ENCODE measurements at places on chromosomes 5 and 9.

- no peak for DNase-seq
Observed at GRCh38 chr5:17381932-17382331, 116.1 kb upstream of the TAF11L2 start.

DNA sequence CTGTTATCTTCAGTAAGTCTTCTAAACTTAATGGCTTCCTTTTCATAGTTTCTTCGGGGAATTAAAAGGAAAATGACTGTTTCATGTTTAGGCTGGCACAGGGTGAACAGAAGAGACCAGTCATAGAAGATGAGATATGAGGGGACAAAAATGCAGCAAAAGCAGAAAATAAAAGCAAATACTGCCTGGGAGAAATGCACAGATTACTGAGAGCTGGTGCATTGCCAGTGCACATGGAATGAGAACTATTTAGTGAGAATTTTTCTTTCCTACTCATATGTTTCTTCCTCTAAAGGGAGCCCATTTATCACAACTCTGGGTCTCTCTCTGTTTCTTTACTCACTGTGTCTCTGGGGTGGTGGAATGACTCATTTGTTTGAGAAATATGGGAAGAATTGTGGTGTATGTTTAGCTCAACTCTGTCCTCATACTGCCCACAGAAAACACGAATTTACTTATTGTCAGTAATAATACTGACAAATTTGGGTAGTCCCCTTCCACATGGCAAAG, 25.9 kb upstream of the ANKRD55 start:
- DNase-seq = peak; percentile 17

GRCh38 chr9:34387239-34387638, 10.5 kb upstream of the MYORG start:
- no peak for DNase-seq

- peak; percentile 53 for DNase-seq
Observed at GRCh38 chr9:117487555-117488175, 72.8 kb upstream of the ASTN2 start.

- DNase-seq = no peak
Observed at GRCh38 chr5:37272511-37272910, 23.3 kb upstream of the CPLANE1 start.

DNA sequence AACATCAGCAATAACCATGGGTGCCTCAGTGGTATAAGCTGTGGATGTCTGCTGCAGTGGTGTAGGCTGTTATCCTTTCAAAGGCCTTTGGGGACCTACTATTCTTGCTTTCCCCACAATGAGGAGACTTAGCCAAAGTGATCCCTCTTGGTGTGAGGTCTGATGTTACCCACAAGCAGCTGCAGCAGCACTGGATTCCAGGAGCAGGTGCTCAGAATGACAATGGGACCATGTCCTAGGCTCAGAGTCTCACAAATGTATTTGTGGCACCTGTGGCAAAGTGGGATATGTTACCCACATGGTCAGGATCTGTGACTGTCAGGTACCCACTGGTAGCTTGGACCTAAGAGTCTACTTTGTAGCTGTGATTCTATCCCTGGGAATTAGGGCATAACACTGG, 70.4 kb downstream of the RNF130 start:
- DNase-seq = no peak

DNA sequence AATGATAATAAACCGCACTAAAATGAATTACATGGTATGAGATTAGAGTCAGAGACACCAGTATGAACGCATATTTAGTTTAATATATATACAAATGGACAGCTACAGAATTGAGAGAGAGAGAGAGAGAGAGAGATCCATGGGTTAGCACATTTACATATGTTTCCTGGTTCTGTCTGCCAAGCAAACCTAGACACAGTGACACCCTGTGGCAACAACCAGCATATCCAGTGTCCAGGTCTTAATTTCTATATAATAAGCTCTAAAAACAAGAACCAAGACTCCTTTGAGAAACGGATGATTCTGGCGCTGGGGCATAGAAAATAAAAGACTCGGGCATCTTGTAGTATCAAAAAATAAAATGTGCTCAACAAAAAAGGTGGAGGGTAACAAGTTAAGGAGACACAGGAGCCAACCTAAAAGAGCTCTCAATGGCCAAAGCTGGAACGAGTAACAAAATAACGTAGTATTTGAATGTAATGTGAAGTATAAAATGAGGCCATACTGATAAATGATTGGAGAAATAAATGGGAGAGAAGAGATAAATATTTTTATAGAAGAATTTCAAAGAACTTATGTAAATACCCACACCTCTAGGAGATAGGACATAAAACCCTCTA, 84.5 kb downstream of the RFX3 start:
- no peak for DNase-seq

GRCh38 chr5:81914696-81915095, 57.1 kb upstream of the ATG10 start:
- no peak for DNase-seq

GRCh38 chr9:85001925-85002324, 332.4 kb downstream of the NTRK2 start:
- no peak for DNase-seq

DNA sequence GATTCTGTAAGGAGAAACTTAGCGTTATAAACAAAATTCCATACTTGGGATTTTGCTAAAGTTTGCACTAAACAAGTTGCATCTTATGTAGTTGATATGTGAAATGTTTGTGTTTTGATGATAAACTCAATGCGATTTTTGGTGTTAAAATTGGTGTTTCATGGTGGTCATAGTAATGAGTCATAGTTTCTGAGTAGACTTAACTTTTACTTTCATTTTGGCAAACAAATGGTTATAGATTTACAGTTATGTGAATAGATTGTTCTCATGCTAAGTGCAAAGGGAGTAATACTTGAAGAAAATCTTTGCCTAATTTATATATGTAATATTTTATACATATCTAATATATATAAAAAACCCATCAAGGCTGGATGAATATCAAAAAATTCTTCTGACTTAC, 107.3 kb upstream of the ELAVL2 start:
- no peak for DNase-seq

GRCh38 chr9:4206718-4207117, 93.2 kb downstream of the GLIS3 start:
- DNase-seq = no peak

- DNase-seq = no peak
Observed at GRCh38 chr9:95920017-95920416, 44.5 kb downstream of the ERCC6L2 start.

GRCh38 chr5:17087035-17087434, 130.4 kb upstream of the BASP1 start:
- DNase-seq = no peak

DNA sequence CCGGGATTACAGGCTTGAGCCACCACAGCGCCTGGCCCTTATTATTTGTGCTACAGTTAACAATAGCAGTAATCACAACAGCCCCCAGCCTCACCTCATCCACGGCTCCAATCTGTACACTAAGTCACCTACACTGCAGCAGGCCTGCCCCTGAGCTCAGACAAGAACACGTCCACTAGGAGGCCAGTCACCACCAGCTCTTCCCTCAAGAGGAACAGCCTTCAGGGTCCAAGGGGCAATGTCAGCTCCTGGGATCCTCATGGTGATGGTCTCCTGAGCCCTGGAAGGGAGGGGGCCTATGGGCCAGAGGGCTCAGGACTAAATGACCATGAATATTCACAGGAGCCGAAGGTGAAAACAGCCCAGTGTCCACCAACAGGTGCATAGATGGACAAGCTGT, 67.7 kb downstream of the VAV2 start:
- DNase-seq = no peak

GRCh38 chr5:127367946-127368465, 77.4 kb downstream of the MEGF10 start:
- DNase-seq = no peak

- DNase-seq = no peak
Observed at GRCh38 chr5:35313291-35313690, 83.0 kb upstream of the PRLR start.

DNA sequence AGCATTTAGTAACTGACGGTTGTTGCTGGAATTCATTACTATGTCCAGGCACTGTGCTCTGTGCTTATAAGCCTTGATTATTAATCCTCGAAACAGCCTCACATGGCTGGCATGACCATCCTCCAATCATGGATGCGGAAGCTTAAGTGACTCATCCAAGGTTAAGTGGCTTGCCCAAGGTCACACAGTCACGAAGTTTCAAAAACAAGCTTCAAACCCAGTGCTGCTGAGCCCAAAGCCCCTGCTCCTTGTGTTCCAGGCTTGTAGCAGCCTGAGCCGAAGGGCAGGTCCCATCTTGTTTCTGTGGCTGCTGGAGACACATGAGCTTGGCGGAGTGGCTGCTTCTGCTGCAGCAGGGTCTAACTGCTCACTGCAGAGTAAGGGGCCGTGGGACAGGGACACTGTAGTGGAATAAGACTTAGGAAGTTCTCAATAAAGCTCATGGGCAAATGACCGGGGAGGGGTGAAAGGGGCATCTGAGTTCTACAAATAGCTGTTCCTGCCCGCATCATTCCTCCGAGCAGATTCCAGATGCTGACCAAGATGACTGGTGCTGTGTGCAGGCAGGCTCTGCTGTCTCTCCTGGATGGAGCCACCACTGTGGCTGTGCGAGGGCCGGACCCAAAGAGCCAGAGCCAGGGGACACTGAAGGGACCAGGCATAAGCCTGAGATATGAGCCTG, 32.4 kb downstream of the WHRN start:
- DNase-seq = no peak

GRCh38 chr9:94869415-94869843, 142.9 kb downstream of the AOPEP start:
- DNase-seq = no peak
